Muscle of leg (tissue), 16 donors: ENCODE measurements at places on chromosomes 7 and 10. TPM values are rescaled to one million over a fixed set of nuclear protein-coding genes. Genes with fewer than 3 reads are reported as not detected.

BICC1 gene
- polyA plus RNA-seq, result 24.1 TPM

PAPOLB gene
- polyA plus RNA-seq, result not detected

NKX1-2 gene
- not detected for polyA plus RNA-seq

CPA2 gene
- 4.5 TPM for polyA plus RNA-seq

UCN3 gene
- not detected for polyA plus RNA-seq

TBXAS1 gene
- 4.5 TPM for polyA plus RNA-seq

ANKRD16 gene
- 7.1 TPM for polyA plus RNA-seq

TRIP6 gene
- polyA plus RNA-seq, result 57.5 TPM

PDZD7 gene
- 6.1 TPM for polyA plus RNA-seq

PNLIPRP3 gene
- polyA plus RNA-seq, result 0.08 TPM

IPMK gene
- 3.4 TPM for polyA plus RNA-seq
